ENCODE measurements at places on chromosomes 6 and 20. TPM values are rescaled to one million over a fixed set of nuclear protein-coding genes. Genes with fewer than 3 reads are reported as not detected.

PSORS1C2 gene
- not detected for total RNA-seq

RAB23 gene
- 63.5 TPM for total RNA-seq

SLC17A4 gene
- not detected for total RNA-seq

SMPDL3A gene
- 21.3 TPM for total RNA-seq

TRIM31 gene
- total RNA-seq, result not detected

MGME1 gene
- 9.5 TPM for total RNA-seq
